ENCODE measurements at places on chromosomes 12 and 14.

DNA sequence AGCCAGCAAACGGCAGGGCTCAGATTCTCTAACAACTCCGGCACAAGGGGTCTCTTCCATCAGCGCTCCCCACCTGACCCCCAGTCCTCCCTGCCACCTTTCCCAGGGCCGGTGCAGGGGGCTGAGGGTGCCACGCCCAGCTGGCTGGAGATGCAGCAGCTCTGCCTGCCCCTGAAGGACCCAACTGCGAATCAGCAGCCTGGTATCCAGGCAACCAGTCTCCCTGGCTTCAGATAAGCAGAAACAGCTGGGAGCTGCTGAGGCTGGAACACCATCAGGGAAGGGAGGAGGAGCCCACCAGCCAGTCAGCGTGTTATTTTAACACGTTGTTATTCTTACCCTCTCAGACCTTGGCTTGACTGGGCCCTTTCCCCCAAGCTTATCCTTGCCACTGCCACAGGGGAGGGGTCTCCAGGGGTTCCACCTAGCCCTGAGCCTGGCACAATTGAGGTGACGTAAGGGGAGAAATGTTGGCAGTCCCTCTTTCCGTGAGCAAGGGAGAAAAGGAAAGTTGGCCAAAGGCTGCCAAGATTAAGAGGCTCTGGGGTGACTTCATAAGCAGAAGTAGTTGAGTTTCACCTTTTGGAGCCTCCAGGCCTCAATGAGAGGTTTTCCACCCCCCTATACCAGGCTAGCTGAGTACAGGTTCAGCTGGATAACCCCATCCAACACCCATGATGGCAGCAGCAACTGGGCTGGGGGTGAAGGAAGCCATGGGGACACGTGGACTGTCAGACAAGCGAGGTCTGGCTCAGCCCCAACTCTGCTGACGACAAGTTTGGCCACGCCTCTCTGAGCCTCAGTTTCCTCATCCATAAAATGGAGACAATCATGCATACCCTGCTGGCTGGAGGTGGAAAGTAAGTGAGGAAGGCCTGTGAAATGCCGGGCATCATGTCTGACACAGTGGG lies 91.1 kb downstream of the IRF2BPL start:
- no peak for DNase-seq

DNA sequence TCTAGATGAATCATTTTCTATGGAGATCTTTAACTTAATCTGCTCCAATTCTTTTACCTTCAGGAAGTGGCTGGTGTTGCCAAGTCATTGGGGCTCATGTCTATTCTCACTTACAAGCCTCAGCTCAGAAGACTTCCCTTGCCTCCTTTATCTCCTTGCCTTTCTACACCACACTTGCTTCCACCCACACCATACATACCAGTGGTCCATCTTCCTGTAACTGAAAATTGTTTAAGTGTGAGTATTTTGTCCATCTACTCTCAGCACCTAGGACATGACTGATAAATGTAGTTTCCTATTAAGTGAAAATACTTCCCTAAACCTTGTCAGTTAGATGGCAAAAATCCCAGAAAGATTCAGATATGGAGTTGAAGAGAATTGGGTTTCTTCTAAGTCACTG lies 199.7 kb upstream of the CPNE8 start:
- DNase-seq, result no peak

DNA sequence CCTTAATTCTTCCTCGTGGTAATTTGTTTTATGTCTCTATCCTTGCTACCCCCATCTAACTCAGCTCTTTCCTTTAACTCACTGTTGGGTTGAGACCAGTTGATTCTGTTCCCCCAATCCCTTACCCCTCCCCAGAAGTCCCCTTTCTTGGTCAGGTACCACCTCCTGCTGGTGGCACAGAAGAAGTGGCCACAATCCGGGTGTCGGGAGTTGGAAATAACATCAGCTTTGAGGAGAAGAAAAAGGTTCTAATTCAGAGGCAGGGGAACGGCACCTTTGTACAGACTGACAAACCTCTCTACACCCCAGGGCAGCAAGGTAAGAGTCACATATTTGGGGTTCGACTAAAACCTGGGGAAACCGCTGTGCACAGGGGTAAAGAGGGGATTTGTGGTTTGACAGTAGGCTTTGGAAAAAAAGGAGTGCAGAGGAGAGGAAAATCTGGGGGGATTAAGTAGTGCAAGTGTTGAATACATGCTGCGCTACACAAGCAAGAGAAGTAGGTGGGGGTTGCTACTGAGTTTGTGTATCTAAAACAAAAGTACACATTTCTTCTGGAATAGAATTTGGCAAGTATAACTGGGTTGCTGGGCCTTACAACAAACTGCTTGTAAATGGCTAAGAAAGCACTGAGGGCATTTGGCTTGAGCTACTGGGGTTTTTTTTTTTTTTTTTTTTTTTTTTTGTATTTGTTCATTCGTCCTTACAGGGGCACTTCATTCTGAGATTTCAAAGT lies 1.3 kb downstream of the A2ML1 start:
- DNase-seq, result no peak

- no peak for DNase-seq
Observed at GRCh38 chr12:54870617-54871016, 16.3 kb downstream of the MUCL1 start.

DNA sequence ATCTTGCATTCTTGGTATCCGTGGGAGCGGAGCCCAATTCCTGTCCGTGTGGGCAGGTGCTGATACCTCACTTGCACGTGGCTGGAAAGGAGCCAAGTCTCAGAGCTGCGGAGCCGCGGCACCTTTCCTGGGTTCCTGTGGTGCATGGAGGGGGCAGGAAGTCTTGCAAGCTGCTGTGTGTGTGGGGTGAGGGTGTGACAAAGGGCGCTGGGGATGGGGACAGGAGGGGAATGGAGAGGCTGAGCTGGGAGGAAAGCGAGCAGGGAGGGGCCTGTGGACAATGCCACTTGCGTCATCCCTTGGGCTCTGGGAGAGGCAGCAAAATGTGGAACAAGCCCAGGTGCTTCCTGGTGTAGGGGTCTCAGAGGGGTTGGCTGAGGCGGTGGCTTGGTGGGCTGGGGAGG lies 86.7 kb downstream of the CALM1 start:
- peak; percentile 35 for DNase-seq

DNA sequence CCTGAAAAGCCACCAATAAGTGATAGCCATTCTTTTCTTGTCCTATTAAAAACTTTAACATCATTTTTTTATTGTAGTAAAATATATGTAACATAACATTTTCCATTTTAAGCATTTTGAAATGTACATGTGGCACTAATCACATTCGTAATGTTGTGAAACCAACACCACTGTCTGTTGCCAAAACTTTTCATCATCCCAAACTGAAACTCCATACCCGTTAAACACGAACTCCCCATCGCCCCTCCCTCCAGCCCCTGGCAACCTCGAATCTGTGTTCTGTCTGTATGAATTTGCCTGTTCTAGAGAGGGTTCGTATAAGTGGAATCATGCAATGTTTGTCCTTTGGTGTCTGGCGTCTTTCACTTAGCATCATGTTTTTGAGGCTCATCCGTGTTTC lies 75.9 kb downstream of the CCDC92 start:
- no peak for DNase-seq

GRCh38 chr12:106046301-106046846 lies 92.4 kb downstream of the NUAK1 start:
- DNase-seq, result no peak

- no peak for DNase-seq
Observed at GRCh38 chr14:35114036-35114435, 7.8 kb downstream of the PPP2R3C start.

DNA sequence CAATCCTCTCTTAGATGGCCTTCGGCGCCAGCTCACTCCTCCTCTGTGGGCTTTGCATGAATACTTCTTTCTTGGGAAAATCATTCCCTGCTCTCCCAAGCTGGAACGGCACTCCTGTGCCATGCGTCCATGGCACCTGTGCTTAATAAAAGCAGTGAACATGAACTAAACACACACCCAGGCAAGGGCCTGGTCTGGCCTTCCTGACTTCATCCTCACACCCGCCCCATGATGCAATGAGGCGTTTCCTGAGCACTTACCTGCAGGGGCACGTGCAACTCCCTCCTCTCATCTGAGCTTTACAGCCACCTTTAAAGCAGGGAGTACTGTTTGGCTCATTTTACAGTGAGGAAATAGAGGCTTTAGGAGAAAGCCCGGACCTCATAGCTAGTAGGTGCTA lies 219.8 kb downstream of the SLC41A2 start:
- DNase-seq, result no peak

DNA sequence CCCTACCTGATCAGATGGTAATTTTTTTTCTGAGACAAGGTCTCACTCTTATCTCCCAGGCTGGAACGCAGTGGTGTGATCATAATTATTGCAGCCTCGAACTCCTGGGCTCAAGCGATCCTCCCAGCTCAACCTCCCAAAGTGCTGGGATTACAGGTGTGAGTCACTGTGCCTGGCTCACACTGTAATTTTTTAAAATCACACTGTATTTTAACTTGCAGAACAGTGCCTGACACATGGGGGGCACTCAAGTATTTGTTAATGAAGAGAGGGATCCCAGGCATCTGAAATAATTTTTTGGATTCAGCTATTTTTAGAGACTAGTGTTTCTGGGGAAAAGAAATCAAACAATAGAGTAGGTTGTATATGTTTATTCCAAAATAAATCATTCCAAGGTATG lies 21.7 kb downstream of the LIMA1 start:
- no peak for DNase-seq

DNA sequence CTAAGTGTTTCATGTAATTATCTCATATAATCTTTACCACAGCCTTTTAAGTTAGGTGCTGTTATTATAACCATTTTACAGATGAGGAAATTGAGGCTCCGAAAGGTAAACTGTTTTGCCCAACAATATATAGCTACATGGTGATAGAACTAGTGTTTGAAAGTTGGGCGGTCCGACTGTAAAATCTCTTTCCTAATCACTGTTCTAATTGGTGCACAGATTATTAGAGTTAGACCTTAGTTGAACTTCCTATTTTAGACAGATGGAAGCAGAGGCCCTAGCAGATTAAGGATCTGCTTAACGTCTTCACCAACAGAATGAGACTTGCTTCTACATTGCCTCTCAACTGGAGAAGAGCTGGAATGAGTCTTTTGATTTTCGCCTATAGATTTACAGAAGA lies 30.0 kb upstream of the DUSP6 start:
- DNase-seq, result no peak

- peak; percentile 43 for DNase-seq
Observed at GRCh38 chr12:49092086-49092815, 2.4 kb downstream of the DHH start.

DNA sequence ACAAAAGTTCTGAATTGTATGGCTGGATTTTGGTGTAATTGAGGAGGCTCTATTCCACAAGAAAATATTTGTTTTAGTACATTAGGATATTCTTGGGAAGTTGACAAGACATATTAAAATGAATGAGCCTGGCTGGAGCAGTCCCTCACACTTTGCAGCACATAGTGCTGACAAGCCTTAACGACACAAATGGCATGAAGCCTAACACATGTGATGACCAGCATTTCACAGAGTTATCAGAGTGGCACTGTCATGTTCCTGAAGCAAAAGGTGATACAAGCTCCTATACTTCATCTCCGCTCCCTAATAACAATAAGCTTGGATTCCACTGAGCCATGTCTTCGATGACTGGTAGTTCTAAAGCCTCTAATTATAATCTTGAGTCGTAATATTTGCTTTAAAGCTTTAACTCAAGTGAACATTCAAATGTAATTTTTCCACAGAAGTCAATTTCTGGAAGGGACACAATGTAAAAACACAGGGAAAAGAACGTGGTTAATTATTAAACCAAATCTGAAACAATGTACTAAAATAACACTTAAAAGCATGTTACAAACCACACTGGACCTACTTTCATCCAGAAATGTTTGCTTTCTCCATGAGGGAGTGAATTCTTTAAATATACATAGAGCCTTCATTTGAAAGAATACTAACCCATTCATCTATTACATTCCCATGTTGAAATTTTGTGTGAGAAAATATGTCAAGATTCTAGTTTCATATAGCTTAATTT lies 49.6 kb downstream of the GRIP1 start:
- no peak for DNase-seq
